ENCODE measurements at places on chromosomes 13 and 19. TPM values are rescaled to one million over a fixed set of nuclear protein-coding genes. Genes with fewer than 3 reads are reported as not detected.

DNA sequence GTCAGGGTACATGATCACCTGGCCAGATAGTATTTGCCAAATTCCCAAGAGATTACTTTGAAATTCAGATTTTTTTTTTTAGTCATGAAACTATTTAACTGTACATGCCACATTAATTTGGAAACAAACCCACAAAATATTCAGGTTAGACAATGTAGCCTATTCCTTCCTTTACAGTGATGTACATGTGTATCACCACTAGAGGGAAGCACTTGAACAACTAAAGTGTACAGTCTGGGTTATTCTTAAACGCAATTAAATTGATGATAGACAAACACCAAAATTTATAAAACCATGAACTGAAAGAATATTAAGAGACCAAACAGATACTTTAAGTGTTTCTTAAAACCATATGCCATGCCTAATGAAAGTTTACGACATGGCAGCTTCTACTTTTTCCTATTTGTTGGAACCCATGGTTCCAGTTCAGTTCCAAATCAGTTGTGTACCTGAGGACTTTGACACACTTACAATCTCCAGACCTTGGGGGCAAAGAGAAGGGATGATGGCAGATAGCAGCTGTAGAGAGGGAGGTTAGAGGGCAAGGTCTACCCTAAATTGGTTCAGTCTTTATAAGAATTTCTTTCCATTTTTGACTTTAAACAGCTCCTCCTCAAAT, 52.8 kb downstream of the TNFSF13B start:
- DNase-seq = peak; percentile 48

DNA sequence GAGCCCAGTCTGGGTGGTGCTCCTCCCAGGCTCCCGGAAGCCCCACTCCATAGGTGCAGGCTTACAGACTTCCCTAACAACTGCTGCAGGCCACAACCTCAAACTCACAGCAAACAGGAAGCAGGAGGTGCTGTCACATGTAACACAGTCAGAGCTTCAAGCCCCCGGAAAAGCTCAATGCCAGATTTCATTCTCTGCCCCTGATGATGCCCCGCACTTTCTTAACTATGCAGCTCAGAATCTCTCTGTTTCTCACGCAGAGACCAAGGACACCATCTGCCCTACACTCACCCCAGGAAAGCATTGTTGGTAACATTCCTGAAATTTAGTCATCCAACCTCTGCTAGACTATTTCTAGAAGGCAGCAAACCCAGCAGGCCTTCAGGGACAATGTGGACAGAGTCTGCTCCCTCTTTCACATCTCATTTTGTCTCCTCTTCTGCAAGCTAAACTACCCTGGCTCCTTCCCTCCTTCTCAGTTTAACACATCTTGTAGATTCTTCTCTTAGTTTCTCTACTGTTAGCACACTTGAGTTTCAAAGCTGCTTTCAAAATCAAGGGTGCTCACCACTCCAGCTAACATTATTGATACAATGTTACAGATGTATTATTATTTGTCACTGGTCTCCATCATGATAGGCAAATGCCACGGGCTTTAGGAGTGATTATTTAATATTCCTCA, 162.5 kb downstream of the KCTD12 start:
- DNase-seq = no peak

Gene NALCN
- total RNA-seq = not detected

DNA sequence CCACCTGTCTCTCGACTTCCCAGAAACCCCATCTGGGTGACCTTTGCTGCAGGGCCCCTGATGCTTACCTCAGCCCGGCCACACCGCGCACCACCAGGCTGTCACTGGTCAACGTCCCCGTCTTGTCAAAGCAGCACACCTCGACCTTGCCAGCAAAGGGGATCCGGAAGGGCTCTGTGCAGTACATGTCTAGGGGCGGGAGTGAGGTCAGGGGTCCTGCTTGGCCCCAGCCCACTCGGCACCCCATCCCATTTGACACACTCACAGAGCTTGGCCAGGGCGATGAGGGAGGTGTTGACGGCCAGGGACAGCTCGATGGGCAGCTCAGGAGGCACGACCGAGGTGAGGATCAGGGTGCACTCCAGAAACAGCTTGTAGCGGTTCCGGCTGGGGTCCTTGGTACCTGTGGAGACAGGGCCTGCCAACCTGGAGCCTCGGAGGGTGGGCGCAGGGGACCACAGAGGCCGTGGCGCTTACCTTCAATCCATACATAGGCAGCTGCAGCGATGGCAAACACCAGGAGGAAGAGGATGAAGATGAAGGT, 8.4 kb downstream of the ATP13A1 start:
- DNase-seq = peak; percentile 4
